ENCODE measurements at places on chromosomes 2 and 18.

- DNase-seq, result no peak
Measured at GRCh38 chr18:13268158-13269012, 49.8 kb downstream of the LDLRAD4 start.

DNA sequence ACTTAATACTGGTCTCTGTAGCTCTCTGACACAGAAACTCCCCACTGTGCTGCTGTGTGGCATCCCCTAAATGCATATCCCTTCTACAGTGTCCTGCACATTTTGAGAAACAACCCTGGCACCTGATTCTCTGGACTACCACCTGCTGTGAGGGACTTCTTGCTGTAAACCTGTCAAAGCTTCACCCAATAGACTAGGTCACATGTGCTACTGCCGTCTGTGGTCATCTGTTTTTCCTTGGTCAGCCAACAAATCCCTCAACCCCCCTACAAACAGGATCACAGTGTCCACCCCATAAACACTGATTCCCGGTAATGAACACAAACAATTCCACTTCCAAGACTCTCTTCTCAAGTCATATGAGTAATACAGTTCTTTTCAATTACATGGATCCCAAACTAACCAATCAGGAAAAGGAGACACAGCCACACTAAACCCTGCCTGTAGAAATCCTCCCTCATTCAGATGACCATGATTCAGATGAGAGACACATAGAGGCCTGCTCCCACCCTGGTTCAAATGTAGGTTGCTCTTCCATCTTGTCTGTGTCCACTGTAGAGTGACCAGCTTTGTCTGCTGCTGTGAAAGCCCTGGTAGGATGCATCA lies 1157.4 kb downstream of the RPIA start:
- no peak for DNase-seq

- no peak for DNase-seq
Measured at GRCh38 chr2:27613985-27614384, 14.8 kb downstream of the CCDC121 start.

GRCh38 chr18:55256226-55256928 lies 297.1 kb upstream of the CCDC68 start:
- DNase-seq, result no peak

- DNase-seq, result no peak
Measured at GRCh38 chr18:77016936-77017335, 115.6 kb downstream of the MBP start.

DNA sequence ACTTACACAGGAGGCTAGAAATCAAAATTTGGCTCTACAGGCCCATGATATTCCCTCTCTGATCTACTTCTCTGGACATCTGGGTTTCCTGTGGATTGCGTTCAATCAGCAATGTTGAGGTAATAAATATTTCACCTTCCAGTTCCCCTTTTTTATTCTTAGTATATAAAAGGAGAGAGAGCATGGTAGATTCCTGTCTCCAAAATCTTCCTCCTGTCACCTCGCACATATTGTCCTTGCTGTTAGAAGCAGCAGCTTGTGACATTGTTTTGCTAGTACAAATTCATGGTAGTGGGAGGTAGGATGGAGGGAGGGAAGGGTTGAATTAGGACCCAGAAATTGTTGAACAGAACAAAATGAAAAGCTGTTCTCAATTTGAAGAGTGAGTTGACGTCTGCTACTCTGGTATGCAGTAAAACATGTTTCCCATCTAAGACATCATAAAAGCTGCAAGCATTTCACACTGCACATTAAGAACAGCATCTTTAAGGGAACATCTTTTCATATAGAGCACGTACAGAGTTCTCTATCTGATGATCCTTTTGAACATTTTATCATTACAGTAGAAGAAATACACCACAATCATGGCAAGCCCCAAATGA lies 156.4 kb downstream of the RDH14 start:
- DNase-seq, result no peak

- no peak for DNase-seq
Measured at GRCh38 chr2:236887531-236887930, 198.2 kb upstream of the COPS8 start.

GRCh38 chr2:191411472-191411871 lies 166.3 kb downstream of the MYO1B start:
- DNase-seq, result no peak

DNA sequence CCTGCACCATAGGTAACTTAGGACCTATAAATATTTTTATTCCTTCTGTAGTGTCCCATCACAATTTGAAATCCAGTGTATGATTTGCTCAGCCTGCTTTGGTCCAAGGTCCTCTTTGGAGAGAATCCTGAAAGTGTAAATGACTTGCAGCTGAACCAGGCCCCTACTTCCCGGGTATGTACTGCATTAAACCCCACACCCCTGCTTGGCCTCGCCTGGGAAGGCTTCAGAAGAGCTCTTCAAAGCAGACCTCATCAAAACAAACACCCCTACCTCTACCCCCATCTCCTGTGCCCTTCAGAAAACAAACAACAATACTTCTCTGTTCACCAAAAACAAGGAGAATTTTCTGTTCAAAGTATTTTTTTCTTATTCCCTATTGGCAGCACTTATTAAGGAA lies 9.5 kb upstream of the SPTBN1 start:
- no peak for DNase-seq

DNA sequence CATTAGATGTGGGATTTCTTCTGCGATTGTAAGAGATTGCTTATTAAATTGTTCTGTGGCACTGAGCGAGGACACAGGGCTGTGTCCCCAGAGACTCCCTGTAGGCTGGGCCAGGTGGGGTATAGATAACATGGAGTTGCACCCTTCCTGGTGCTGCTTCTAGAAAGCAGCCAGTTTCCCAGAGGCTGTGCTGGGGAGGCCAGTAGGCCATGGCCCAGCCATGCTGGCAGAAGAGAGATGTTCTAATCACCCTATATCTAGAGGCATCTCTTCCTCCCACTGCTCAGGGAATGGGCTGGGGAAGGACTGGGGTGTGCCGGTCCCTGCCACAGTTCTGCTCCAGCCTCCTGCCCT lies 66.9 kb downstream of the HS1BP3 start:
- DNase-seq, result no peak

GRCh38 chr2:213316001-213316735 lies 31.9 kb downstream of the SPAG16 start:
- DNase-seq, result no peak

DNA sequence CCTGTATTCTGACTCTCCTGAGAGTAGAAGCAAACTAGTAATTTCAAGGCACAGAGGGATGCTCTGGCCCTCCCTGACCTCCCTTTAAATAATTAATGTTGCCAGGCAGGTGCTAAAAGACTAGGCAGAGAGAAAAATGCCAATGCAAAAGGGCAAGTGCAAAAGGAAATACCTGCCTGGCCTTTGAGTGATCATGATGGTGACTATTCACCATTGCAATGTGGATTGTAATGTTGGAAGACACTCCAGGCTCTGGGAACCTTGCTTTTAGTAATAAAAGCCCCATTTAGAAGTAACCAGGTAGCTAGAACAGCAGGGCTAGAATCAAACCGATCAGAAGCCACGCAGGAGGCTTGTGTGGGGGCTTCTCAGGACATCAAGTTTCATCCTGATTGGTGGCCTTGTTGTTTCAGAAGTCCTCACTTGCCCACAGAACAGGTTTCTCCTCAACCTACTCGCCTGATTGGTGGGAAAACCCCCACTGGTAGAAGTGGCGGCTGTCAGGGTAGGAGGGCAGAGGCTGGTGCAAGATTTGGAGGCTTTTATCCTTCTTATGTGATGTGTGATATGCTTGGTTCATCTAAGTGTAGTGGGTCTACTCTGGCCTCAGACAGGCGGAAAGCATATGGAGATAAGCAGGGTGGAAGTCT lies 16.0 kb upstream of the CHRNA1 start:
- DNase-seq, result no peak

- no peak for DNase-seq
Measured at GRCh38 chr18:79912994-79913831, 38.2 kb downstream of the SLC66A2 start.

DNA sequence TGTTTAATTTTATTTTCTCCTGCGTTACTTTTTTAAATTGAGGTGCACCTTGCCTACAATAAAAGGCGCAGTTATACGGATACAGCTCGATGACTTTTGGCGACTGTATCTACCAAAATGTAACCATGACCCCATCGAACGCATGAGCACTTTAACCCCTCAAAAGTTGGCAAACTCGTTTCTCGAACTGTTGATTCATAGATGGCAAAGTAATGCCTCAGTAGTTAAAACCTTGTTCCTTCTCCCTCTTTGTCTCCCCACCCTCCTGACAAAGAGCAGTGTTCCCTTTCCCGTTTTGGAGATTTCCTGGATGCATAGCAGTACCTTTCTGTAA lies 577 bp downstream of the MOGAT1 start:
- no peak for DNase-seq

- no peak for DNase-seq
Measured at GRCh38 chr2:101337877-101338276, 29.4 kb upstream of the RNF149 start.

DNA sequence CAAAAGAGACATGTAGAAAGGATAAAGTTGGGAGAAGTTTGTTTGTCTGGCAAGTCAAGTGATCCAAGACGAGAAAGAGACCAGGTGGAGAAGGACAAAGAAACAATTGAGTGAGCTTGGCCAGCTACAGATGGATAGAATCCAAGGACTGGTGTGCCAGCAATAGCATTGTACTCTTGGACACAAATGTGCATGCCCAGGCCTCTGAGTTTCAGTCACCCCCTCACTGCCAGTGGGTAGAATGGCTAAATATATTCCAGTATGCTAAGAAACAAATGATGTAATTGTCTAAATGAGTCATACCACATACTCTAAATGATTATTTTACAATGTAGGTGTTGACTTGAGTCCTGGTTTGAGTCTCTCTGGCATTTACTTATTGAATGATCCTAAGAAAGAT lies 881.3 kb downstream of the LRRTM4 start:
- no peak for DNase-seq

GRCh38 chr18:54558609-54559585 lies 32.1 kb upstream of the DYNAP start:
- no peak for DNase-seq

- DNase-seq, result no peak
Measured at GRCh38 chr2:16478434-16479210, 187.0 kb downstream of the CYRIA start.

- no peak for DNase-seq
Measured at GRCh38 chr2:172460780-172461201, 33.4 kb downstream of the ITGA6 start.

DNA sequence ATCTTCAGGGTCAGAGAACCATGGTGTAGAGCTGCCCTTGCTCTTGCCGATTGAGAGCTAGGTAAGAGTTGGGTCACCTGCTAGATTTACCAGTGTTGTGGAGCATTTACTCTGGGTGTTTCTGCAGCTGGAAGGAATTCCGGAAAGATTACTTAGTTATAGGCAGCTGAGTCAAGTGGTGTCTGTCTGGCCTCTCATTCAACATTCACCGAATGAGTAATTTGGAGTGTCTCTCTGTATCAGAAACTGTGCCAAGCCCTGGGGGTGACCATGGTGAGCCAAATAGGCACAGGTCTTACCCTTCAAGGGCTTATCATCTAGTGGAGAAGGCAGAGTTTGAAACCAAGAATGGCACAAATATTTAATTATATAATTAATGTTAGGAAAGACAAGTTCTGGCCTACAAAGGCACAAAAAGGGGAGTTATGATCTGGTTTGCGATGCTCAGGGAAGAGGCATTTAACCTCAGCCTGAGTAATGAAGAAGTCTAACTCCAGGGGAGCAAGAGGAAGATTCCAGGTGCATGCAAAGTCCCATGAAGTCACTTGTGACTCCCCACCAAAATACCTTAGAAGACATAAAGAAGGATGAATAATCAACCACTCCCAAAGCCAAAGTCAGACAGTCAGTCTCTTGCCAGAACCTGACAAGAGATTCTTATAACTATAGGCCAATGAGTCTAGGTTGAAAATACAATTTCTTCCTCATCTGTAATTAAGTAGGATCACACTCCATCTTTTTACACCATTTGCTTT lies 12.5 kb downstream of the SETBP1 start:
- DNase-seq, result no peak

DNA sequence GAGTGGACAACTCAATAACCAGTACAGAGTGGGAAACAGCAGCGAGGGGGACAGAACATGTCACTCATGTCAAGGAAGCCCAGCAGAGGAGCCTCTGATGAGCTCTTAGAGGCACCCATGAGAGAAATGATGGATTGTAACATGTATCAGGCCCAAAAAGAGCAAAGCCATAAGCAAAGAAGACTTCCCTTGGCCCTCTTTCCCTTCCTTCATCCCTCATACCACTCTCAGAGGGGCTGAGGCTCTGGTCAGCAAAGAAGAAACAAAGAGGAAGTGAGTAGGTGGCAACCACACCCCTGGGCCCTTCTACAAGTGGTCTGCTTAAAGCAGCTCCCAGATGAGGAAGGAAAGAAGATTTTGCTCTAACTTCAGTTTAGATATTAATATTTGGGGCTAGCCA lies 112.8 kb downstream of the CDC42EP3 start:
- DNase-seq, result no peak

- DNase-seq, result no peak
Measured at GRCh38 chr2:86628091-86628522, 4.4 kb upstream of the RNF103 start.

GRCh38 chr2:208077276-208077675 lies 47.0 kb downstream of the CRYGD start:
- DNase-seq, result no peak

DNA sequence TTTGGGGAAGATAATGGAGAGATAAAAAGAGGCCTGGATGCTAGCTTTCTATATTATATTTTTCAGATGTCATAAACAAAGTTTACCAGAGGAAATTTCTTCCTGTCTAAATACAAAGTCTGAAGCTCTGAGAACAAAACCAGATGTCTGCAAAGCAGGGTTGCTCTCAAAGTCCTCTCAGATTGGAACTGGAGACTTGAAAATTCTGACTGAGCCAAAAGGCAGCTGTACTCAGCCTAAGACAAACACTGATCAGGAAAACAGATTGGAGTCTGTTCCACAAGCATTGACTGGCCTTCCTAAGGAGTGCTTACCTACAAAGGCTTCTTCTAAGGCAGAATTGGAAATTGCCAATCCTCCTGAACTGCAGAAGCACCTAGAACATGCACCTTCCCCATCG lies 25.1 kb downstream of the KDM3A start:
- DNase-seq, result no peak

DNA sequence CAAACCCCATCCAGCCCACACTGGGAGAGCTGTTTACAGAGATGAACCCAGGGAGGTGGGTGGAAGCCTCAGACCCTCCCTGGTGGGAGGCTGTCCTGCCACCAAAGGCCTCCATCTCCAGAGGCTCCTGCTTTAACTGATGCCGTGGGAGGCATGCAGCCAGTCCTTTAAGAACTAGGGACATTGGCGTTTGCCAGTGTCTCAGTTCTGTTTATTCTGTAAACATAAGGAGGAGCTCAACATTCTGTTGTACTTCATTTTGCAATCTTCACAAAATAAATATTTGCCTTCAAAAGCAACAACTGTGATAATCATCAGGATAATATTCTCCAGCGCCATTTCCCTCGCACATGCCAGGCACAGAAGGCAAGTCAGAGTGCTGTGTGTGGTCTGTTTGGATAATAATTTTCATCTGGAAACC lies 6.8 kb downstream of the EDAR start:
- DNase-seq, result no peak

GRCh38 chr2:120503793-120504571 lies 158.0 kb downstream of the INHBB start:
- DNase-seq, result no peak

Measured in activated naive CD8-positive, alpha-beta T cell treated with anti-CD3 and anti-CD28 coated beads, Interleukin-2, amount 50 U/mL, for 24 hours (primary cell).